ENCODE measurements at places on chromosomes 5 and 9. TPM values are rescaled to one million over a fixed set of nuclear protein-coding genes. Genes with fewer than 3 reads are reported as not detected.

Gene CEL
- total RNA-seq: 0.28 TPM

Gene PCDHGA8
- 1.3 TPM for total RNA-seq

Gene SLC4A9
- not detected for total RNA-seq

Gene TIMD4
- not detected for total RNA-seq

Gene PDZD2
- total RNA-seq: 3.2 TPM

Gene PCDHA5
- total RNA-seq: 0.09 TPM

Gene IRX4
- not detected for total RNA-seq

Gene SERINC5
- total RNA-seq: 7.7 TPM

Gene ACTBL2
- total RNA-seq: 0.28 TPM

Gene ABHD17B
- total RNA-seq: 23.9 TPM

Gene F2R
- 113 TPM for total RNA-seq

Gene CBY3
- 0.18 TPM for total RNA-seq

Gene IFNK
- not detected for total RNA-seq

Gene NR5A1
- total RNA-seq: not detected

Gene PCDHB15
- 0.90 TPM for total RNA-seq

Gene GFI1B
- not detected for total RNA-seq

Gene PRDM9
- not detected for total RNA-seq

Gene TMEM171
- total RNA-seq: 7.0 TPM

Gene FYB1
- total RNA-seq: not detected

Gene TAS2R1
- total RNA-seq: not detected

Gene VAV2
- 20.9 TPM for total RNA-seq

Gene HMCN2
- total RNA-seq: under 0.01 TPM

Gene ADGRV1
- total RNA-seq: 0.56 TPM

Gene RALGPS1
- 2.1 TPM for total RNA-seq

Gene IL3
- not detected for total RNA-seq

Gene UBE2QL1
- total RNA-seq: 0.09 TPM

Gene PLCXD3
- total RNA-seq: under 0.01 TPM

Gene LRRC19
- total RNA-seq: not detected

Gene IL4
- total RNA-seq: not detected

Gene MARCOL
- not detected for total RNA-seq

Gene C9orf152
- not detected for total RNA-seq

Gene BARHL1
- total RNA-seq: not detected

Gene MYO10
- total RNA-seq: 70.2 TPM

Gene NKD2
- total RNA-seq: not detected
